ENCODE measurements at places on chromosomes 4 and X.

DNA sequence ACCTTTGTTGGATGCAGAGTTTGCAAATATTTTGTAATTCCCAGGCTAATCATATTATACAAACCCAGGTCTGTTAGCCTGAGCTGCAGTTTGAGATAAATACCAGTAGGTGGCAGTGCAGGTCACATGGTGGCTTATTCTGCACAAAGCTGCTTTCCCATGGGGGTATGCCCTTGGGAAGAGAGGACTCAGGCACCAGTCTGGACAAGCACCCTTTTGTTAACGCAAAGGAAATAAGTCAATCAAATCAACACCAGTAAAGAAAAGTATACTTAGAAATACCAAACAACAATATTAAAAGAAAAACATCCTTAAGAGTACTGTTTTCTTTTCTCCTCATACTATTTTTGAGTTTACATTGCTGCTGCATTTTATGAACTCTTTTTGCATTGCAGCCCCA, 389.0 kb upstream of the ZFP42 start:
- no peak for DNase-seq

- DNase-seq = no peak
Measured at GRCh38 chr4:141469392-141469791, 167.0 kb upstream of the IL15 start.

GRCh38 chrX:6904156-6904555, 243.4 kb upstream of the STS start:
- DNase-seq = no peak

- no peak for DNase-seq
Measured at GRCh38 chr4:89645482-89645881, 191.5 kb downstream of the SNCA start.

GRCh38 chrX:27391623-27392022, 71.5 kb downstream of the PPP4R3C start:
- DNase-seq = no peak

- no peak for DNase-seq
Measured at GRCh38 chr4:185165605-185166063, 22.6 kb downstream of the SLC25A4 start.

DNA sequence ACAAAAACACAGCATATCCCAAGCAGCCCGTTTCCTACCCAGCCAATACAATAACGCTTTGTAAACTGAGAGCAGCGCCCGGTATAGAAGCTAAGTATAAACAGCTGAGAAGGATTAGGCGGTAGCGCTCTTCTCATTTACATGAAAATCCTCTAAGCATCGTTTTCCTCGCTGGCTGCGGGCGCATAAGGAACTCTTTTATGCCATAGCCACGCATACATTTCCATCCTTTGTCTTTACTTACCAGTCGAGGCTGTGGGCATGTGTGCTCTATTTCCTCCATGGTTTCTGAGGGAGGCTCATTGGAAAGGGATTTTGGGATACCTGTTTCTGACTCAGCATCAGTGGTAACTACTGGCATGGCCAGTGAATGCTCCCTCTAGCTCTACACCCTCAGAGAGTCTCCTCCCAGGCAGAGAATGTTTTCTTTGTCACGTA, 383 bp downstream of the PCYT1B start:
- no peak for DNase-seq

DNA sequence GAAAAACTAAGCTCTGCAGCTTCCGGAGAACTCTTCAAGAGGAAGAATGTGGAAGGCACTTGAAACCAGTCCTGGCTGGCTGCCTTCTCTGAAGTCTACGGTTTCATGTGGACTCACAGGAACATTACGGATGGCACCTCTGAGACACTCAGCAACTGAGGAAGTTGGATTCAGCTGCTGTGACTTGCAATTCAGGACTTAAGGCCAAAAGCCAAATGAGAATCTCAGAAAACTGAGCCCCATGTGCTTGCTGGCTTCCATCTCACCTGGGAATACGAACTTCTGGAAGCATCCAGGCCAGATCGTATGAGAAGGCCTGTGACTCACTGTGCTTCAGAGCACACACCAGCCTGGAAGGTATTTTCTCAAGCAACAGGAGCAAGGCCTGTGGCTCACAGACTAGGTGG, 107.8 kb upstream of the GPC4 start:
- DNase-seq = no peak

GRCh38 chr4:67499799-67500198, 45.5 kb downstream of the CENPC start:
- no peak for DNase-seq

DNA sequence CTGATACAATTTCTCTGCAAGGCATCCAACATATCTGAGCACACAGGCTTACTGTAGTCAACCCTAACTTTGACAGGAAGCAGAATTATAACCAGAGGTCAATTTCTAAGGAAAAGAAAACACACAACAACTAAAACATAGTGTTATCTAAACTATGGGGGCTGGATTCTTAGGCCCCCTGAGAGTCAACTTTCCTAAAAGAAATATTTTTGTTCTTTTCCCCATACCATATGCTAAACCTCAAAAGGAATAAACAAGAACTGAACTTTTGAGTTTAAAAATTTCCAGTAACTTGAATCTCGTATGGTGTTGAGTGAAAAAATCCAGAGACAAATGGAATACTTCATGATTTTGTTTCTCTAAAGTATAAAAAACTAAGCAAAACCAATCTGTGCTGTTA, 42.9 kb downstream of the ATXN3L start:
- DNase-seq = no peak

DNA sequence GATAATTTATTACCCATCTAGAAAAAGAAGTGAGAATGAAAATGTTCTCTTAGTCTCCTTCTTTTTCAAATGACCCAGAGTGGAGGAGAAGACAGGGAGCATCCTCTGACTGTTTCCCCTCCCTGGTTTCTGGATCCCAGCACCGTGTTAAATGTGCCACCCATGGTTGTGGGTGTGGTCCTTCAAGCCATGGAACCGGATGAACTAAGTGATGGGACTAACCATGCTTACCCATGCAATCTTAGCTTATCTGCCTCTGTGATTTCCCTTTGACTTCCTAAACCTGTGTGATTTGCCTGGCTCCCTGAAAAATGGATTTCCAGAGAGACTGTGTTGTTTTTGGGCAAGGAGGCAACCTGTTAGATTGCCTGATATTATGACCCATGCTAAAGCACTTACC, 437.1 kb downstream of the MAGEB5 start:
- DNase-seq = no peak

DNA sequence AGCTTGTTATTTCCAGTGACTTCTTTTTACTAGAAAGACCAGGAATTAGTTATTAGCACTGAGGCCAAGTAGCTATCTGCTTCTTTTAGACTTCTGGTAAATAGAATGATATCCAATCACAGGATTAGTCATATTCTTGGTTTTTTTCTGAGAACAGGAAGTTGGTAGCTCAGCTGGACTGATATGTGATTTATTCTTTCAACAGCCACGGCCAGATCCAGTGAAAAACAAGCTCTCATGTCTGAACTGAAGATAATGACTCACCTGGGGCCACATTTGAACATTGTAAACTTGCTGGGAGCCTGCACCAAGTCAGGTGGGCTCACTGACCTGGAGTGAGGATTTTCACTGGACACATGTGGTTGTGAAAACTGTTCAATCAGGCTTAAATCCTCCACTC, 48.6 kb downstream of the PDGFRA start:
- DNase-seq = no peak

DNA sequence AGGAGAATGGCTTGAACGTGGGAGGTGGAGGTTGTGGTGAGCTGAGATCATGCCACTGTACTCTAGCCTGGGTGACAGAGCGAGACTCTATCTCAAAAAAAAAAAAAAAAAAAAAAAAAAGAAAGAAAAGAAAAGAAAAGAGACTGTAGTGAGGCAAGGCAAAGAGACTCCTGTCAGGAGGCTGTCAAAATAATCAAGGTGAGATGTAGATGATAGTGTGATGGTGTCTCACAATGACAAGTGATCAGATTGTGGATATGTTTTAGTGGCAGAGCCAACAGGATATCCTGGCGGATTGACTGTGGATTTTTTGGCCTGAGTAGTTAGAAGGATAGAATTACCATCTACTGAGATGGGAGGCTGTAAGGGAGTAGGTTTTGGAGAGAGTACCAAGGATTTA, 12.6 kb downstream of the TRPC5OS start:
- no peak for DNase-seq

GRCh38 chr4:27010334-27010940, 149.8 kb downstream of the STIM2 start:
- peak; percentile 47 for DNase-seq

- DNase-seq = peak; percentile 60
Measured at GRCh38 chr4:77052352-77052751, 23.4 kb downstream of the CCNI start.

DNA sequence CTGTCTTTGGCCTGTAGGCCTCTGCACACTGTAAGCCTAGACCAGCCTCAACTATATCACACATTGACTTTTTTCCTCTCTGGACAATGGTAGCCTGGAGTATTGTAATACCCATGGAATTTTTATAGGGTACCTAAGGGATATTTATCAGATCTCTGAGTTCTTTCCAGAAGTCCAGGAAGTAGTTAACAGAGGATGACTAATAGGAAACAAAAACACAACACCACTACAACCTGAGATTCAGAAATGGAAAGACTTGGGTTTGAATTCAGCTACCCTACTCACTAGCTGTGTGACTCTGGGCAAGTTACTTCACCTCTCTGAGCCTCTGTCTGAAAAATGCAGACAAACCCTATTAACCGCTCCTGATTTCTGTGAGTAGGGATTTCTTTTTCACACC, 7.7 kb upstream of the STX18 start:
- no peak for DNase-seq

DNA sequence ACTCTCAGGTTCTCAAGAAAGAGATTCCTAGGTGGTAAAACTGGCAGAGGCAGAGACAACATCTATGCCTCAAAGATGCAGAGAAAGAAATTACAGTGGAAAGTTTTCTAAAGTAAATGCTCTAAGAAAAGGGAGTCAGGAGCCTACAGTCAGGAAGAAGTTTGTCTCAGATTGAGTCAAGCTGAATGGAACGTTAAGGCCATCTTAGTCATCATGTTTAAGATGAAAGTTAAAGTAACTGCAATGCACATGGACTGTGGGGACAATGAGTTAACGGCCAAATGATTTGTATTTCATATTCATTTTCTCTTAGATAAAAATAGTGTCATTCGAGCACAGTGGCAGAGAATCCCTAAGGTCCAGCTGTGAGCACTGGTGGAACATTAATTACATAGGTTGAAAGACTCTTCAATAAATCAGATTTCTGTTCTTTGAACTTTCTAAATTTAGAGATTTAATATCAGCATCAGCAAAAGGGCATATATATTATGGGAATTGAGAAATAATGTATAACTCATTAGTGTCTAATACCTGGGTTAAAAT, 384.6 kb downstream of the DTHD1 start:
- DNase-seq = no peak

GRCh38 chr4:93835929-93836328, 7.4 kb downstream of the ATOH1 start:
- no peak for DNase-seq

DNA sequence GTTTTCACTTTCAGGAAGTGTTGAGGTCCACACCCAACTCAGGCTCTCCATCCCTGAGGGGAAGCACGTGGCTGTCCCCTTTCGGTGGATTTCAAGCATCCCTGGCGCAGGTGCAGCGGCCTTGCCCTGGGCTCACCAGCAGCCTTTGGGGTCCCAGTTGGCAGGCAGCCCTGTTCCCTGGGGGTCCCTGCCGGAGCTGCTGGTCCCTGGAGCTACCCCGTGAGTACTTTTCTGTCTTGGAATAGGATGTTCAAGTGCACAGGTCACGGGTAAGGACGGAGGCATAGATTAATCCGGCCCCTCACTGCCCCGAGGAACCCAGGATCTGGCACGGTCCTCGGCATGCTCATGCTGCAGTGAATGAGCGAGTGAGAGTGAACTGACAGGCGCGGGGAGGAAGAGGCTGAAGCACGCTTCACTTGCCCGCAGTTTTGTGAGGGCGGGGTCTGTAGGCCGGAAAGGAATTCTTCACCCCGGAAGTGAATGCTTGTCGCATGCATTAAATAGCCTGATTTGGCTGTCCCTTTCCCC, 117.2 kb upstream of the FAT1 start:
- DNase-seq = no peak

GRCh38 chr4:146814750-146815149, 130.9 kb downstream of the TTC29 start:
- DNase-seq = no peak

DNA sequence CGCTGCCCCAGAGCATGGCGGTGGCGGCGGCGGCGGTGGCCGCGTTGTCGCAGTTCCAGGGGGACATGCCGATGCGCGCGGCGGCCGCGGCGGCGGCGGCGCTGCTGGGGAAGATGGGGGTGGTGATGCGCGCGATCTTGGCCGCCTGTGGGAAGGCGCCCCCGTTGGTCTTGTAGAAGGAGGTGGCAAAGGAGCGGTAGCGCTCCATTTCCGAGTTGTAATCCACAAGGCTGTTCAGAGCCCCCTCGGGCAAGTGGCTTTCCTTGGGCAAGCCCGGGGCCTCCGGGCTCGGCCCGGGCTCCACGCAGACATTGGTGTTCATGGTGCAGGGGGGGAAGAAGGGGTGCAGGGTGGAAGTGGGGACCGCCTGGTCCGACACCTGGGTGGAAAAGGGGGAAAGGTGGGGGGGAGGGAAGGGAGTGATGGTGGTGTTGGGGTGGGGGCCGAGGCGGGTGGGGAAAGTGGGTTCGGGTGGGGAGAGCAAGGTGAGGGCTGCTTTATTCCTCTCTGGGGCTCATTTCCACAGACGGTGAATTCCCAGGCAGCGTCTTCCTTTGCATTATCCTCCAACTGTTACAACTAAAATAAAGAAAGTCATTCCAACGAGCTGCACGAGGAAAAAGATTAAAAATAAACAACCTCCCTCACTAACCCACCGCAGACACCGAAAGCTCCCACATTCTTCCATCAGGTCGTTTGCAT, 3.1 kb downstream of the CXXC4 start:
- DNase-seq = peak; percentile 3

DNA sequence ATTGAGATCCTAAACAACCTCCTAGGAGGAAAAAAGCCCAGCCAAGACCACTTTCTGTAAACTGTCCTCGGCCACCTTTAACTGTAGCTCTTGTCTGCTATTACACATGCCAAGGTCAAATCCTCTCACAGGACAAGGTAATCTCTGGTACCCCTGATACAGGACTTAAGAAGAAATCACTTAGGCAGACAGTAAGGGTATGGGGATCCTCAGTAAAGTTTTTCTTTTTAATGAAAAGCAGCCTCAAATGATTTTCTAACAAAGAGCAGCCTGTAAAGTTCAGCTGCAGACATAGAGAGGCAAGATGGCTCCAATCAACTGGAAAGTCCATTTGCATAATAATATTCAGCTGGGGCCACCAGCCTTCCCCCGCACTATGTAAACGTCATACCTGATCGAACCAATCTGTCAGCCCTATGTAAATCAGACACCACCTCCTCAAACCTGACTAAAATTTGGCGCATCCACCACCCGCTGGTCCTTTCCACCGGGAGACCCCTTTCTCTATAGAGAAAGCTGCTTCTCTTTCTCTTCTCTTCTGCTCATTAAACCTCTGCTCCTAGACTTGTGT, 14.6 kb upstream of the MPP1 start:
- DNase-seq = no peak

DNA sequence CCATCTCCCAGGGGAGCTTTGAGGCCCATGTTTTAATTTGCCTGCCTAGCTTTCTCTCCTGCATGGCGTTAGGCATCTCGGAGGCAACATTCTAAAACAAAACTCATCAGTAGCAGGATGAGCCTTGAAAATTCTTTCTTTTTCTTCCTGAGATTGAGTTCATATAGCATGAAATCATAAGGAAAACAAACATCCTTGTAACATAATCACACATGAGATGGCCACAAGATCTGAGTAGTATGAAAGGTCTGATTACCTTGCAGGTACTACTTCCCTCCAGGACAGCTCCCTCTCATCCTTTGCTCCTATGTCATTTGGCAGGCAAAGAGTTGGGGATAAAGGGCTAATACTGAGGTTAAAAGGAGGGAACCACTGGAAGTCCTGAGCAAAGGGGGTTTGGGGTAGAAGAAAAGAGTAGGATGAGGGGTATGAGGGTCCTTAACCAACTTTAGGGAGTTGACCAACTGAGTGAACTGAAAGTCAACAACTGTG, 37.5 kb upstream of the CXCL8 start:
- no peak for DNase-seq

Measured in stimulated activated CD4-positive, alpha-beta T cell treated with anti-CD3 and anti-CD28 coated beads, Interleukin-1b, Interleukin-23, amount 100 ng/mL, for 4 hours (primary cell).